ENCODE measurements at places on chromosomes 11 and 22.

DNA sequence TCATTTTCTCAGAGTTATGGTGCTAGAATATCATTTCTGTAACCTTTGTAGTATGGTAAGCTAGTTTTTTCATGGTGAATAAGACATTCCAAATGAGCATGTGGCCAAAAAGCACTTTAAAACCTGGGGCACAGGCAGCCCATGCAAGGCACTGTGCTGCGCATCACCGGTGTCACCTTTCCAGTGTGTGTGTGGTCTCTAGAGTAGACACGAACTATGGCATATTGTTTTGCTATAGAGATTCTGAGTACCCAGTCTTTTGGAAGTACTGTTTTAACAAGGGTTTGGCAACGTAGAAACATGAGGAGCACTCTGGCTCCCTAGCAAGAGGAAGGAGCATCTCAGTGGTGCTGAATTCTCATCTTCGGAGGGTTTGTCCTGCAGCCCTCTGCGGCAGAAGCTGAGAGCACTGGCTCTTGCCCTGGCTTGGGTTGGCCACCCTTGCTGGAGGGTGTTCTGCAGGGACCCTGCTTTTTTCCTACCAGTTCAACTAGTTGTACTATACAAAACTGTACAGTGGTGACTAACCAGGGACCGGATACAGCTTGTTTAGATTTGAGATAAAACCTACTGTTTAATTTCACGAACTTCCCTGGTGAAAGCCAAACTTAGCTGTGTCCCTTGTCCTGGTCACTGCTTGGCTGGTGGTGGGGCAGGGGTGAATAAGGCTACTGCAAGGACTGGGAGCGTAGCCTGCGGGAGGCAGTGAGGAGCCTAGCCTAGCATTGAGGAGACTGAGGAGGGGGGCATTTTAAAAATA, 135.7 kb downstream of the ATXN10 start:
- no peak for DNase-seq

GRCh38 chr22:41831828-41832552, 915 bp upstream of the SREBF2 start:
- no peak for DNase-seq

- no peak for DNase-seq
Measured at GRCh38 chr11:20114588-20114987, 45.7 kb downstream of the DBX1 start.

DNA sequence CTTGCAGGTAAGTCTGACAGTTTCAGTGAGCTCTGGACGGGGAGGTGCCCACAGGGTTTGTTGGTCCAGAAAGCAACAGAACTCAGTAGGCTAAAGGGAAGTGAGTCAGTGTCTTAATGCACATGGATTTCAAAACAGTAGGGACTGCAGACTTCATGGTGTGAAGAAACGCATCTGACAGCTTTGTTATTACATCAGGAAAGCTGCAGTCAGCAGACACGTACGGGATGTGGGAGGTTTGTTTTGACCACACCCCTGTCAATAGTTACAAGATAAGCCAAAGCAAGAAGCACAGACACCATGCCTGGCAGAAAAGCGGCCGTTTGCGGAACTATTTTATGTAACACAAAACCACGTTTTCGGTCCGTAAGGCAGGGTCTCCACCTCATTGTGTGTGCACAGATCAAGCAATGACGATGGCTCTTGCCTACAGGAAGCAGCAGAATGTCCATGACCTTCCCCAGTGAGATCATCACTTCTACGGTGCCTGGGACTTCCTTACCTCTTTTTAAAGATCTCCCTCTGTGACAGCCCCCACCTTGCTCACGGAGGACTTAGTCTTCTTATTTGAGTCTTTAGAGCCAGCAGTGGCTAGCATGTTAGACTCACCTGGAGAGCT, 58.2 kb upstream of the FTH1 start:
- peak; percentile 34 for DNase-seq

DNA sequence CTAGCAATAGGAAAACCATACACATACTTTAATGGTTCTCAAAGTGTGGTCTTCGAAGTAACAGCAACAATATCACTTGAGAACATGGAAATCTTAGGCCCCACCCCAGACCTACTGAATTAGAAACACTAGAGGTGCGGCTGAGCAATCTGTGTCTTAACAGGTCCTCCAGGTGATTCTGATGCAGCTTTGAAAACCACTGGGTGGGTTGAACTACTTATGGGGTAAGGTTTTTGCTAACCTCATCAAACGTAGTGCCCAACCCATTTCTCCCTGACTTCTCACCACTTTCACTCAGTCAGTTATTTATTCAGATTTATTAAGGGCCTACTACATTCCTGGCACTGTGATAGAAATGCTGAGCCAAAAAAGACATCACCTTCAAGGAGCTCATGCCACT, 3.7 kb downstream of the MPZL2 start:
- no peak for DNase-seq

DNA sequence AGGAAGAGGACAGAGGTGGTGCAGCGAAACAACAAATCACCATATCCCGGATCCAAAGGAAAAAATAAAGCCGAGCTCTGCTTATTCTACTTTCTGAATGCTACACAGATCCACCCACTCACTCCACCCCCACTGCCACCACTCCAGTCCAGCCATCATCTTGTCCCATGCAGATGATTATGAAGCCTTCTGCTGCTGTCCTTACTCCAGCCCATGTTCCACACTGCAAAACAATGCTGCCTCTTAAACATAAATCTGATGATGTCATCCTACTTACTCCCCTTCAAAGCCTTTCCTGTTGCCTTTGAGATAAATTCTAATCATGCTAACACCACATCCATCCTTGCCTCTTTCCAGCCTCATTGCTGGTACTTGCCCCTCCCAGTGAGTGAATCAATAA, 6.5 kb upstream of the DRD2 start:
- no peak for DNase-seq

- no peak for DNase-seq
Measured at GRCh38 chr11:44509296-44509695, 56.2 kb upstream of the CD82 start.

DNA sequence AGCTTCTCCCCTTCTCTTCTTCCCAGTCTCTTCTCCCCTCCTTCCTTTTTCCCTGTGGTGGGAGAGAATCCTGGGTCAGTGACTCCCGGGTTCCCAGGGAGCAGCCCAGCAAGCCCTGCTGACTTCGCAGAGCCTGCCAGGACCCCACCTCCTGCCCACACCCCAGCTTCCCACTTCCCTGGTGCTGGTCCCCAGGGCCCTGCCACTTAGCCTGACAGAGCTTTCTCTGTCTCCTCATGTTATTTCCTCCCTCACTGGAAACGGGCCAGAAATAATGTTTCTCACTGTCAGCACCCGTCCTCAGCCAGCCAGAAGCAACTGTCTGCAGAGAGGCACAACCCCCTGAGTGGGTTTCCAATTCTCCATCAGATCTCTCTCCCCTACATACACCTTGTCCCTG, 27.1 kb downstream of the C11orf96 start:
- DNase-seq, result no peak

DNA sequence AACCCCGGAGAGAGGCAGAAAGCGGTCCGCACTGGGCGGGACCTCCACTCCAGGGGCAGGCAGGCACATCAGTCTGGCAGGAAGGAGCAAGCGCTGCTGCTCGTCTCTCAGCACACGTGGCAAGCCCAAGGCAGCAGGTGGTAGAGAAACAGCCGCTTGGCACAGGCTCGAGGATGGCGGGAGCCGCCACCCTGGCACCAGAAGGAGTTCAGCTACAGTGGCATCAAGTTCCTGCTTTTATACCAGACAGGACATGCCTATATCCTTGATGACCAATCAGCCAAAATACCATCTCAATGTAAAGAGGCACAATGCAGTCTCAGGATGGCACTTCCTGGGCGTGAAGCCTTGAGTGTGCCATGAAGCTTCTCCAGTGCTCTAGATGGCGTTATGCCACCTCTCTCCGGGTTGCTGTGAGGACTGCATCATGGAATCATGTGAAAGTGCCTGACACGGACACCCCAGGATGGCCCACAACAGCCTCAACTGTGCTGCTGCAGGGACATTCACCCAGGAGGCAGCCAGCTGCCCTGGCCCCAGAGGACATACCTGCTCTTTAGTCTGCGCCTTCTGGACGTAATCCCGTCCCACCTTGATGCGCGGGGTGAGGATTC, 64.8 kb downstream of the APOL1 start:
- no peak for DNase-seq

DNA sequence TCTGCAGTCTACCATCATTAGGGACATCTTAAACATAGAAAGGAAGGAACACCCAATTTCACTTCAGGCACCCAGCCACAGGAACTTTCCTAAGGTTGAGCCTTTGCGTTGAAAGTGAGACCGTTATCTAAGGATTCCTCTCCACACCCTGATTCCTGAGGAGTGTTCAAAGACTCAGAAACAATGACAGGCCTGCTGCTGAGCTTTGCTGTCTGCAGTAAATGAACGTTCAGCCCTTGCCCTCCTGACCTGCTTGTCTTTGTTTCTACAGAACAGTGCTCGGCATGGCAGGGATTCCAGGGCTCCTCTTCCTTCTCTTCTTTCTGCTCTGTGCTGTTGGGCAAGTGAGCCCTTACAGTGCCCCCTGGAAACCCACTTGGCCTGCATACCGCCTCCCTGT, 7.0 kb downstream of the PRSS23 start:
- no peak for DNase-seq

Measured in activated B cell treated with CpG ODN at 0.5 μM for 24 hours (primary cell).